ENCODE measurements at places on chromosomes 13 and 19. TPM values are rescaled to one million over a fixed set of nuclear protein-coding genes. Genes with fewer than 3 reads are reported as not detected.

GRCh38 chr13:36999054-36999714 is at the start of gene ALG5:
TSS of gene ALG5 (minus strand) at chr13:36999340. CDS start at chr13:36999300, 40 bp downstream.
- peak; percentile 96 for DNase-seq
- no peaks in the 10 kb centered on the region for H3K27me3 ChIP-seq
- peaks cover 3% of the 10 kb centered on the region for H3K4me1 ChIP-seq
- H3K4me3 ChIP-seq, result peak within 1 kb of the TSS; percentile 92
- peak within 1 kb of the TSS; percentile 98 for H3K27ac ChIP-seq

DNA sequence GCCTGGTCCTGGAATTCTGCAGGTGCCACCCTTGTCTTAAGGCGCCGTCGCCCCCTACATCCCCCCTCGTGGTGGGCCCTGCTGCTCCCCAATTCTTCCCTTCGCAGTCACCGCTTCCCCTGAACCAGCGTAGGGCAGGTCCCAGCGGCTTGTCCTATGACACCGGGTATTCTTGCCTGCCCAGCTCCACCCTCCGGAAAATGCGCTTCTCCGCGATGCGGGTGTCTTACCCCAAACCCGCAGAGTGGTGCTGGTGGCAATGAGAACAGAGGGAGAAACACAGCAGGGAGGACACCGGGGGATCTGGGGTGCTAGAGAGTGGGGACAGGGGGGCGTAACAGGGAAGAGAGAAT is 9.0 kb downstream of the ZNF808 start:
- no peak overlapping the region for H3K27ac ChIP-seq
- H3K36me3 ChIP-seq, result peaks cover 23% of the 10 kb centered on the region
- H3K27me3 ChIP-seq, result no peaks in the 10 kb centered on the region

GRCh38 chr19:6056282-6056741 is 54.0 kb downstream of the RFX2 start:
- no peak overlapping the region for H3K4me3 ChIP-seq
- no peak for DNase-seq
- H3K36me3 ChIP-seq, result no peaks in the 10 kb centered on the region
- H3K4me1 ChIP-seq, result peaks cover 1% of the 10 kb centered on the region

MYH14 gene
- 12.8 TPM for total RNA-seq

DNA sequence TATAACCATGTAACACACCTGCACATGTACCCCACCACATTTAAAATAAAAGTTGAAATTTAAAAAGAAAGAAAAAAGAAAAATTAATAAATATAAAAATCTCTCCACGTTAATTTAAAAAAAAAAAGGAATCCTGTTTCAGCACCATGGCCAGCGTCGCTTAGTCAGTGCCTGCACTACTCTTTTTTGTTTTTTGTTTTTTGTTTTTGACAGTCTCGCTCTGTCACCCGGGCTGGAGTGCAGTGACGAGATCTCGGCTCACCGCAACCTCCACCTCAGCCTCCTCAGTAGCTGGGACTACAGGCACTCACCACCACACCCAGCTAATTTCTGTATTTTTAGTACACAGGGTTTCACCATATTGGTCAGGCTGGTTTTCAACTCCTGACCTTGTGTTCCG is 835.9 kb downstream of the UQCRFS1 start:
- no peaks in the 10 kb centered on the region for H3K36me3 ChIP-seq
- H3K4me1 ChIP-seq, result no peaks in the 10 kb centered on the region
- no peak overlapping the region for H3K4me3 ChIP-seq
- no peak overlapping the region for H3K27ac ChIP-seq
- no peak for DNase-seq
